WTC11 (cell line): ENCODE measurements at places on chromosomes 6 and 20.

DNA sequence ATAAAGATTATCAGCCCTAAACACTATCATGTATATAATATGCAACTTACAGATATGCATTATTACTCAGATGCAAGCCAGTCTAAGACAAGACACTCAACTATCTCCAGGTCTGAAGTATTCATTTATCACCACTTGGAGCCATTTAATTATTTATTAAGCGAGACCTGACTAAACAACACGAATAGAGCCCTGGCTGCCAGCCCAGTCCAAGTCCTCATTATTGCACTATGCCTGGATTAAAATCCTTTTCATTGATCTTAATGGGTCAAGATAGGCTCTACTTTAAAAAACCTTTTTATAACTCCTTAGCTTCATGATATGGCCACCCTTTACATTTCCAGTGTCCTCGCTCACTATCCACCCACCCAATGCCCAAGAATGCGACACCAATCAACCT, 183.1 kb upstream of the MARCKS start:
- no peak for DNase-seq

DNA sequence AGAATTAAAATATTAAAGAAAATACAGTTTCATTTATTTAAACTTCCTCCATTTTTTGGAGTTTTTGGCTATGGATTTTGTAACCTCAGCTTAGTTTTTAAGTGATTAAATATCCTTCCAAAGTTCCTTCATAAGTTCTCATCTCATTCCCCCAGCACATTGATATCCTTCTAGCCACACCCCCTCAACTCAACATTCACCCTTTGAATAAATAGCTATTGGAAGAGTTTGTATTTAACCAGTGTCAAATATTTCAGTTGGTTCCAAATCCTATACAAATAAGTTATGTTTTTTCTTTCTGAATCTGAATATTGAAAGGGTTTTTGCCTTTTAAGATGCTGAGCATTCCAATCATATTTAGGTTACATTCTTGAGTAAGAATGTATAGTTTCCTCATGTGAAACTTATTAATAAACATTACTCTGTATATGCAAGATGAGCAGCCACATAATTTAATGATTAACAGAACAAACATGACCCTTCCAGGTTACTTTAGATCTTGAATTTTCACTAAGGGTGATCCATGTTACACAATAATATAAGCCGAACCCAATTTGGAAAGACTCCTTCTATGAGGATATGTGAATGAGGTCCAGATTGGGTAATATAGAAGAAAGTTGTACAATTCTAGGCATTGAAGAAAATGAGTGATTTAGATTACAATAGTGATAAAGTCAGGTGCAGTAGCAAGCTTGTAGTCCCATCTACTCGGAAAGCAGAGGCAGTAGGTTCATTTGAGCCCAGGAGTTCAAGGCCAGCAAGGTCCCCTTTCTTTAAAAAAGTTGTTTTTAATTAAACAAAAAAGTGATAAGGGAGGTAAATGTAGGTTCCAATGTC, 13.6 kb downstream of the GLYATL3 start:
- no peak for DNase-seq

DNA sequence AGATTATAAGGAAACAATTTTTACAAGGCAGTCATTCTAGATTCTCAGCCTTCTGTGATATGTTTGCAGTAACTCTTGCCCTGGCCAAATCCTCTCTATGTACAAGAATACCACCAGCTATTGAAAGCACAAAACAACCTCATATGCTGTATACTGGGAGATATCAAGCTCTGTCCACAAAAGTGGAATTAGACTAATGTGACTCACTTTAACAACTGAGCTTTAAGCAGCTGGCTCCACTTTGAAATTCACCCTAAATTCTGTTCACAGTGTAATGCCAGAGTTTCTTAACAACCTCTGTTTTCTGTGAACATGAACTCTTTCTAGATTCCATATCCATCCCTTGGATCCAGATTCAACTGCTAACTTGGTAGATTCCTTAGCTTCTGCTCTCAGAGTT, 47.6 kb downstream of the CHD6 start:
- DNase-seq, result no peak

- no peak for DNase-seq
Measured at GRCh38 chr6:21616005-21616404, 22.5 kb downstream of the SOX4 start.

GRCh38 chr6:130200020-130200419, 22.7 kb downstream of the SAMD3 start:
- no peak for DNase-seq
